ENCODE measurements at places on chromosomes 2 and 18. TPM values are rescaled to one million over a fixed set of nuclear protein-coding genes. Genes with fewer than 3 reads are reported as not detected.

Gene RASGRP3
- not detected for total RNA-seq

DNA sequence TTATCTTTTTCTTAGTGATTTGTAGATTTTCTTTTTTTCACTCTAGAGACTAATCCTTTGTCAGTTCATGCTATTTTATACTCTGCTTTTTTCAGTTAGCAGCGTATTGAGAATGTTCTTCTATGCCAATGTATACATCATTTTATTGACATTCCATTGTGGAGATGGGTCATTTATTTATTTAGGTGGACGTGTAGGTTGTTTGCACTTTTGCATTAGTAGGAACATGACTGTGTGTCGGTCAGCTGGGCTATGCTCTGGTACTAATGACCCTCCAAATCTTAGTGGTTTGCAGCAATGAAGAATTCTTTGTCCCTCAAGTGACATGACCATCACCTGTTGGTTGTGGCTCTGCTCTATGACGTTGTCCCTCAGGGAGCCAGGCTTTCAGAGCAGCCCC, 33.6 kb downstream of the HPCAL1 start:
- no peak for DNase-seq
- no peaks in the 10 kb centered on the region for H3K27me3 ChIP-seq
- H3K27ac ChIP-seq = no peak overlapping the region
- H3K36me3 ChIP-seq = no peaks in the 10 kb centered on the region
- H3K4me3 ChIP-seq = no peak overlapping the region

DNA sequence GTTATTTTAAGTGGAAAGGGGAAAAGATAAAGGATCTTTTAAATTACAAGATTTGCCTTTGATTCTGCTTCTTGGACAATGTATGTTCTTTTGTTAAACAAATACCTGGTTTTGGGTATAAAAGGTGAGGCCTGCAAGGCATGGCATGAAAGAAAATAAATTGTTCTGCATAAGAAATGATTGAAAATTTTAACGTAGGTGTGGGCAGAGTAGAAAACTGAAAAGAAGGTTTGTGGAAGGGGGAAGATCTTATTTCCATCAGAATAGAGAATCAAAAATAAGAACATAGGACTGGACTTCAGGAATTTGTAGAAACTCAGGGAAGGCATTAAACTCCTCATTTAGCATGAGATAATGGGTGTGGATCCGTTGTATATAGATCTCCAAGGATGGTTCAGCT, 153.1 kb downstream of the SETBP1 start:
- no peak overlapping the region for H3K27ac ChIP-seq
- no peak overlapping the region for H3K4me3 ChIP-seq
- DNase-seq = no peak
- H3K36me3 ChIP-seq = no peaks in the 10 kb centered on the region
- peaks cover 49% of the 10 kb centered on the region for H3K4me1 ChIP-seq

- H3K27ac ChIP-seq = no peak overlapping the region
- H3K4me3 ChIP-seq = no peak overlapping the region
- H3K36me3 ChIP-seq = peaks cover 3% of the 10 kb centered on the region
- no peak for DNase-seq
- no peaks in the 10 kb centered on the region for H3K27me3 ChIP-seq
- H3K4me1 ChIP-seq = no peaks in the 10 kb centered on the region
Measured at GRCh38 chr2:239994086-239994485, 31.1 kb downstream of the NDUFA10 start.

Gene GCG
- total RNA-seq = not detected

- no peak overlapping the region for H3K27ac ChIP-seq
- no peak overlapping the region for H3K4me3 ChIP-seq
- H3K36me3 ChIP-seq = no peaks in the 10 kb centered on the region
- H3K27me3 ChIP-seq = no peaks in the 10 kb centered on the region
- DNase-seq = no peak
- peaks cover 6% of the 10 kb centered on the region for H3K4me1 ChIP-seq
Measured at GRCh38 chr2:178825183-178825582, 18.0 kb upstream of the TTN start.

Gene GPATCH11
- 5.7 TPM for total RNA-seq

DNA sequence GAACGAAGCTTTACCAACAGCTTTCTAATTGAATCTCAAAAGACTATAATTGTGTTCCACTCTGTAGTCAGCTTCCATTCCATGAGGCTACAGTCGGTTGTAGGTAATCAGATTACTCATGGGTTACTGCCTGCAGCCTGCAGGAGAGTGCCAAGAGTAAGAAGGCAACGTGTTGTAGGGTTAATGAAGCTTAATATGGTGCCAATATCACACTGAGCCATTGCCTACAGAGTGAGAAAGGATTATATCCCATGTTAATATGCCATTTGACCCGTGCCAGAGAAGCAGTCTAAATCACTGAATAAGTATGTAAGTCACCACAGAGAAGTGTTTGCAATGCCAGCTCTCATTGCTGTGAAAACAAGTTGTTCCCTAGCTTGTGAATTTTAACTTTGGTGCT, 734.5 kb upstream of the ACVR2A start:
- no peak overlapping the region for H3K27ac ChIP-seq
- H3K4me3 ChIP-seq = no peak overlapping the region
- H3K4me1 ChIP-seq = peaks cover 18% of the 10 kb centered on the region

DNA sequence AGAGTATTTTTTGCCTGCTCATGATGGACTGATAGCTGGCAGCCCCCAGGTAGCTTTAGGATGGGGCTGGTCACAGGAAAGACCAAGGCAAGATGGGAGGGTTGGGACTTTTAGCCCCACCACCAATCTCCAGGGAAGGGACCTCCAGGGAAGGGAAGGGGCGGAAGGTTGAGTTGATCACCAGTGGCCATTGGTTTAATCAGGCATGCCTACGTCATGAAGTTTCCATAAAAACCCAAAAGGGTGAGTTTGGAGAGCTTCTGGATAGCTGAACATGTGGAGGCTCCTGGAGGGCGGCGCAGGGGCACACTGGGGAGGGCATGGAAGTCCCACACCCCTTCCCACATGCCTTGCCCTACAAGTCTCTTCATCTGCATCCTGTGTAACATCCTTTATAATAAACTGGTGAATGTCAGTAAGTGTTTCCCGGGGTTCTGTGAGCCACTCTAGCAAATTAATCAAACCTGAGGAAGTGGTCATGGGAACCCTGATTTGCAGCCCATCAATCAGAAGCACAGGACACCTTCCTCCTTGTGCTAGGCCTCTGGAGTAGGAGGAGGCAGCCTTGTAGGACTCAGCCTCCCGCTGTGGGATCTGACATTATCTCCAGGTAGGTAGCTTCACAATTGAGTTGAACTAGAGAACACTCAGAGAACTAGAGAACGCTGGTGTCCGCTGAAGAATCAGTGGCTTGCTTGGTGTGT, 30.3 kb downstream of the RAB31 start:
- H3K36me3 ChIP-seq = no peaks in the 10 kb centered on the region
- DNase-seq = no peak
- H3K4me1 ChIP-seq = peaks cover 9% of the 10 kb centered on the region
- H3K4me3 ChIP-seq = no peak overlapping the region
- H3K27me3 ChIP-seq = no peaks in the 10 kb centered on the region
